Breast epithelium (tissue), 4 donors: ENCODE measurements at places on chromosomes 4 and X.
A peak's percentile ranks its signal among the peaks of the same experiment; 100 is the strongest.

- DNase-seq, result no peak
- H3K36me3 ChIP-seq, result no peaks in the 10 kb centered on the region
- H3K27ac ChIP-seq, result no peak overlapping the region
- no peak overlapping the region for H3K4me3 ChIP-seq
- no peaks in the 10 kb centered on the region for H3K27me3 ChIP-seq
These were observed 57.5 kb upstream of the SMIM10 start for GRCh38 chrX:134933248-134933647.

DNA sequence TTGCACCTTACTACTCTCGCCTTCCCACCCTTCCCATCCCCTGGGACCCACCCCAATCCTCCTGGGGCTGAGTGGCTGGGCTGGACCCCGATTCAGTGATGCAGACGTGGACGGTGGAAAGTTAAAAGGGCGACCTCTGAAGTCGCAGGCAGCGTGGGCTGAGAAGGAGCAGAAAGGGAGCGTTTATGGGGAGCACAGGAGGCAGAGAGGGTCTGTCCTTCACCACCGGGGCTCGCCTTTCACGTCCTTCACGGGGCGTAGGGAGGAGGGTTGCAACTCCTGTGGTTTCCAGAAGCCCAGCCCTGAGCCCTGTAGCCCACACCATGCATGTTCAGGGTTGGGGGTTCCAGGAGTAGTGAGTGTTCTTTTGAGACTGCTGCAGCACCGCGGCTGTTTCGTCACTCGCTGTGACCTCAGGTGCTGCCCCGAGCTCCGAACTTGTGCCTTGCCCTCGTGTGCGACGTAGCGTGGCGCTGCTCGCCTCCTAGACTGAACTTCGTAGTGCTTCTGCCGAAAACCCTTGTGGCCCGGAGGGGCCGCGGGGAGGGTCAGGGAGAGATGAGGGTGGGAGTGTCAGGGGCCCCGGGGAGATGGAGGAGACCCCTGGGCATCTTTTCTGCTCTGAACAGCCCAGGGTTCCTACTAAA is 1.6 kb downstream of the NHS start:
- peaks cover 33% of the 10 kb centered on the region for H3K27me3 ChIP-seq
- no peaks in the 10 kb centered on the region for H3K36me3 ChIP-seq
- H3K27ac ChIP-seq, result peak overlapping the region; percentile 79
- H3K4me3 ChIP-seq, result peak overlapping the region; percentile 62

- no peak overlapping the region for H3K27ac ChIP-seq
- H3K27me3 ChIP-seq, result no peaks in the 10 kb centered on the region
- DNase-seq, result no peak
- H3K4me3 ChIP-seq, result no peak overlapping the region
- H3K36me3 ChIP-seq, result no peaks in the 10 kb centered on the region
These were observed 33.7 kb upstream of the ADH7 start for GRCh38 chr4:99468889-99469288.

GRCh38 chr4:108988464-108989195 is 225.8 kb upstream of the ETNPPL start:
- no peaks in the 10 kb centered on the region for H3K27me3 ChIP-seq

GRCh38 chr4:81921751-81922159 is 450.0 kb upstream of the RASGEF1B start:
- no peak overlapping the region for H3K27ac ChIP-seq
- H3K4me3 ChIP-seq, result no peak overlapping the region
- H3K27me3 ChIP-seq, result no peaks in the 10 kb centered on the region
- no peaks in the 10 kb centered on the region for H3K36me3 ChIP-seq
- H3K4me1 ChIP-seq, result no peaks in the 10 kb centered on the region

GRCh38 chrX:152806035-152806434 is 24.5 kb downstream of the CETN2 start:
- H3K36me3 ChIP-seq, result no peaks in the 10 kb centered on the region
- no peaks in the 10 kb centered on the region for H3K4me1 ChIP-seq
- peaks cover 39% of the 10 kb centered on the region for H3K27me3 ChIP-seq
- DNase-seq, result no peak
- H3K4me3 ChIP-seq, result no peak overlapping the region
- no peak overlapping the region for H3K27ac ChIP-seq

DNA sequence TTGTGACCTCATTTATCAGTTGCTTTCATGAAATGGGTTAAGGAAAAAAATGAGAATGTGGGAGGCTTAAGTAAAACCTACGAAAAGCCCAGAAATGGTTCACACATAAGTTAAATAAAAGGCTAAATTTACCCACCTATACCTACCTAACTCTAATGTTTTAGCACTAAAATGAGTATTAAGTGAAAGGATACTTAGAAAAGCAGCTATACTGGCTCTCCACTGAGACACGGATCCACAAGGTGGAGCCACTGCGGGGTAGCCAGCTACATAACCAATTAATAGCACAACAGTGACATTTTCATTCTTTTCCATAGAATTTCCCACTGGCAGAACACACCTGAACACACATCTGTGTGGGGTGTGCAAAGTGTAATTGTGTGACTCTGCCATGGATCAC is 101.9 kb downstream of the MAML3 start:
- no peak overlapping the region for H3K27ac ChIP-seq
- H3K4me3 ChIP-seq, result no peak overlapping the region
- no peaks in the 10 kb centered on the region for H3K36me3 ChIP-seq
- H3K27me3 ChIP-seq, result no peaks in the 10 kb centered on the region
- no peak for DNase-seq

DNA sequence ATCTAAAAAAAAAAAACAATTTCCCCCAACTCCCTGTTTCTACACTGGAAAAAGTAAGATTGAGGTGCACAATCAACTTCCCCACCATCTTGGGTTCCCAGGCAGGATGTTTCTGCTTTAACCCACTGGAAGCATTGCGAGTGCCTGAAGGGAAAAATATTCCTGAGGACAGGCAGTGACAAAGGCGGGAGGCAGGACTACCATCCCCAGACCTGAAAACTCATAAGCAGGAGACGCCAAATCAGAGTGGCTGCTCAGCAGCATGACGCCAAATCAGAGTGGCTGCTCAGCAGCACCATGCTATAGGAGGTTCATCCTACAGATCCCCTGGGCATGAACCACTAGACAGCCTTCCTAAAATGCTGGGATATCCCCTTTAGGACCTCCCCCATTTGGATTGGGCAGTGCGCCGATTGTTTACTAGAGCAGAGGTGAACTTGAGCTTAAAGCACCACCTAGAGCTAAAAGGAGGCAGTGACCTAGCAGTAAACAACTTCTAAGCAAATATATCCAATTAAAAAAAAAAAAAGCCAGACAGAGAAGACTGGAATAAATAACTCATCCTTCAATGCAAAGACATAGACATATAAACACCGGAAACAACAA is 35.0 kb upstream of the GK start:
- DNase-seq, result no peak
- no peaks in the 10 kb centered on the region for H3K4me1 ChIP-seq
- H3K36me3 ChIP-seq, result no peaks in the 10 kb centered on the region
- no peak overlapping the region for H3K4me3 ChIP-seq

- no peak overlapping the region for H3K4me3 ChIP-seq
- H3K4me1 ChIP-seq, result no peaks in the 10 kb centered on the region
- H3K36me3 ChIP-seq, result no peaks in the 10 kb centered on the region
These were observed 4.3 kb downstream of the GIMD1 start for GRCh38 chr4:106364282-106364681.

DNA sequence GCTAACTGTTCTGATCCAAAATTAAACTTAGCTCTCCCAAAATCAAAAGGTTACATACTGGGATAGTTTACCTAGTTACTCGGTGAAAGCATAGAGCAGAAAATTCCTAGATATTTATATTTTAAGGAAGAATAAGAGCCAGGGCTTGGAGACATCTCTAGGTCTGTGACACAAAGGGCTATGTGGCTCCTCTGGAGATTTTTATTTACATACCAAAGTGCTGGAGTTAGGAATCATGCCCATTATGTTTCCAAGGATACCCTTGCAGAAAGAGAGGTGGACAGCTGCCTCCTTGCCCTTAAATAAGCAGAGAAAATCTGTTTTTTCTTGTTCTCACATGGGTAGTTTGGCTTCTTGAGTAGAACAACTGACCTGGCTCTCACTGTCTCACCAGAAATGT is 9.0 kb downstream of the COX7B2 start:
- H3K27ac ChIP-seq, result no peak overlapping the region
- no peaks in the 10 kb centered on the region for H3K4me1 ChIP-seq
- H3K4me3 ChIP-seq, result no peak overlapping the region
- no peaks in the 10 kb centered on the region for H3K36me3 ChIP-seq

- no peaks in the 10 kb centered on the region for H3K27me3 ChIP-seq
- no peaks in the 10 kb centered on the region for H3K4me1 ChIP-seq
- no peaks in the 10 kb centered on the region for H3K36me3 ChIP-seq
- no peak overlapping the region for H3K4me3 ChIP-seq
- no peak overlapping the region for H3K27ac ChIP-seq
- DNase-seq, result no peak
These were observed 54.4 kb downstream of the CBR4 start for GRCh38 chr4:168955674-168956073.

DNA sequence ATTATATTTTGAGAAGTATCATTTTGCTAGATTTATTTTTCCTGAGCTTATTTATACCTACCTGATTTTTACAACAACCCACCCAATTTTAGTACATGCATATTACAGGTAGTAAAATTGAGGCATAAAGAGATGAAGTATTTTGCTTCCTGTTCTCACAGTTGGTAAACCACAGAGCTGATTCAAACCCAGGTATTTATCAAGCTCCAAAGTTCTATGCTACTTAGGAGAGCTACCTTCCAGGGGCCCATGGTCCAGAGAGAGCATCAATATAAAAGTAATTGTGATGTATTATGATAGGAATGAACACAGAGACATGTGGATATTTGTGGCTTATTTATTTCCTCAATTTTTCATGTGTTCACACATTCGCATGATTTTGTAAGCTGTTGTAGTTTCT is 20.2 kb upstream of the GBA3 start:
- no peak overlapping the region for H3K4me3 ChIP-seq
- H3K4me1 ChIP-seq, result no peaks in the 10 kb centered on the region
- no peaks in the 10 kb centered on the region for H3K27me3 ChIP-seq
- H3K36me3 ChIP-seq, result no peaks in the 10 kb centered on the region

- H3K27me3 ChIP-seq, result peaks cover 5% of the 10 kb centered on the region
- H3K4me1 ChIP-seq, result no peaks in the 10 kb centered on the region
- H3K4me3 ChIP-seq, result no peak overlapping the region
These were observed 105.4 kb downstream of the POLA1 start for GRCh38 chrX:24799078-24799477.

DNA sequence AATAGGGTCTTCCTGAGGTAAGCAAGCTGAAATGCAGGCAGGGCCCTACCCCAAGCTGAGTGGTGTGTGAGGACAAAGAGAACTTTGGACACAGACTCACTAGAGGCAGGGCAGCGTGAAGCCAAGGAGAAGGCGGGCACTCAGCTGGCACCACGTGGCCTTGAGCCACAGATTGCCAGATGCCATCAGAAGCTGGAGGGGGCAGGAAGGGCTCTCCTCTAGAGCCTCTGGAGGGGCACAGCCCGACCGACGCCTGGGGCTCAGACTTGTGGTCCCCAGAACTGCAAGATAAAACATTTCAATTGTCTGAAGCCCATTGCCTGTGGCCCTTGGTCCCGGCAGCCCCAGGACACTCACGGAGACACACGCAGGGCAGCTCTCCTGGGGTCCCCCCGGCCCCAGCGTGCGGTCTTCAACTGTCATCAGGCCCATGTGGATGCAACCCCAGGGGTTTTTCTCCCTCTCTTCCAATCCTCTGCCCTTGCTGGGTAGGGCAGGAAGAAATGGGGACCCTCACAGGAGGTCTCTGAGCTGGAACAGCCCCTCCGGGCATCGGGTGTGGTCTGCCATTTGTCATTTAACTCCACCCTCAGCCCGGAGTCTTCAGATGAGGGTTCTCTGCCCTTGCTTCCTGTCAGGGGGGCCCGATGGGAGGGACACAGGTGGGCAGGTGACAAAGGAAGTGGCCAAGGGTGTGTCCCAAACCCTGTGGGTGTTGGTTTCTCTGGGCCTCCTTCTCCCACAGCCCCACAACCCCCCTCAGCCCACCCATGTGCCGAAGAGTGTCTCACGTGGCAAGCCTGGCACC is 22.2 kb downstream of the HMX1 start:
- H3K36me3 ChIP-seq, result no peaks in the 10 kb centered on the region
- no peak overlapping the region for H3K4me3 ChIP-seq
- DNase-seq, result no peak
- no peaks in the 10 kb centered on the region for H3K27me3 ChIP-seq
- no peaks in the 10 kb centered on the region for H3K4me1 ChIP-seq

DNA sequence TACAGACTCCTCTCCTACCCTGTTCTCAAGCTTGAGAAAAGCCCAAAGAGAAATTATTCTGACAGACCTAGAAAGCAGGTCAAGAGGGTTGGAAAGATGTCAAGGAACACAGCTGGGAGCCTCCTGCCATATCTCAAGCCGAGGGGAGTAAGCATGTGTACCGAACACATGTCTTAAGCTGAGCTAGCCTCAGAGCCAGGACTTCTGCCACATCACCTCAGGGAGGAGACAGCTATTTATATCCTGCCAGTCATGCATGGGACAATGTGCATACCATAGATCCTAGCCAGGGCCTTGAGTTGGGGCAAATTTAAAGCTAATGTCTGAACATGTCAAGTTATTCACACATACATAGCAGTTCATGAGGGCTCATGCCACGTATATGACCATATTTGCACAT is 11.8 kb downstream of the TMEM31 start:
- H3K36me3 ChIP-seq, result no peaks in the 10 kb centered on the region
- no peak for DNase-seq
- no peak overlapping the region for H3K27ac ChIP-seq
- no peaks in the 10 kb centered on the region for H3K4me1 ChIP-seq

DNA sequence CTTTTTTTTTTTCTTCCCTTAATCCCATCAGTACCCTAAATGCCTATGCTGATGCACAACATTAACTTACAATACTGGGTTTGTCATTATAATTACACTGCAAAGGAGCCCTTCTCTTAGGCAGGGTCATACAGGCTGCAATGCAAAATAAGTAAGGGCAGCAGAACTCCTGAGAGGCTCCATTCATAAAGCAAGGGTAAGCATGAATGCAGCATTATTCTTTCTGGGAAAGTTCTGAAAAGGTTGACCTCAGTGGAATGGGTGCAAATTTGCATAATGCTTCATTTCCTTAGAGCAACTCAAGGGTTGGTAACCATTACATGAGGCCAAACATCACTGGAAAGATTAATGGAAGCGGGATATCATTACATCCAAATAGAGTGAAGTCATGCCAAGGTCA is 789.2 kb downstream of the KLHL13 start:
- H3K36me3 ChIP-seq, result no peaks in the 10 kb centered on the region
- no peak overlapping the region for H3K4me3 ChIP-seq
- no peak overlapping the region for H3K27ac ChIP-seq
- H3K27me3 ChIP-seq, result no peaks in the 10 kb centered on the region
- H3K4me1 ChIP-seq, result no peaks in the 10 kb centered on the region
- DNase-seq, result no peak

DNA sequence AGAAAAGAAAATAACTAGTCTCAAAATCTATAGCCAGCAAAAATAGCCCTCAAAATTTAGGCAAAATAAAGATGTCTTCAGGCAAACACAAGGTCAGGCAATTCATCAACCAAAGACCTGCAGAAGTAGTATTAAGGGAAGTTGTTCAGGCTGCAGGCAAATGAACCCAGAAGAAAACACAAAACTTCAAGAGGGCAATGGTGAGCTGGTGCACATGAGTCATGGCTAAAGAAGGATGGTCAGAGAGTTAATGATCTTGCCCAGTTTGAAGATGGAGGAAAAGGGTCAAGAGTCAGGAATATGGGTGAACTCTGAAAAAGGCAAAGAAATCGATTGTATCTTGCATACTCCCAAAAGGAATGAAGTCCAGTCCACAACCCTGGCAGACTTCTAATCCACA is 83.1 kb upstream of the FAT4 start:
- no peak for DNase-seq
- H3K4me1 ChIP-seq, result no peaks in the 10 kb centered on the region
- no peak overlapping the region for H3K4me3 ChIP-seq
- no peak overlapping the region for H3K27ac ChIP-seq
- no peaks in the 10 kb centered on the region for H3K36me3 ChIP-seq
- H3K27me3 ChIP-seq, result no peaks in the 10 kb centered on the region
